ENCODE measurements at places on chromosomes 1 and 21.
A peak's percentile ranks its signal among the peaks of the same experiment; 100 is the strongest.

DNA sequence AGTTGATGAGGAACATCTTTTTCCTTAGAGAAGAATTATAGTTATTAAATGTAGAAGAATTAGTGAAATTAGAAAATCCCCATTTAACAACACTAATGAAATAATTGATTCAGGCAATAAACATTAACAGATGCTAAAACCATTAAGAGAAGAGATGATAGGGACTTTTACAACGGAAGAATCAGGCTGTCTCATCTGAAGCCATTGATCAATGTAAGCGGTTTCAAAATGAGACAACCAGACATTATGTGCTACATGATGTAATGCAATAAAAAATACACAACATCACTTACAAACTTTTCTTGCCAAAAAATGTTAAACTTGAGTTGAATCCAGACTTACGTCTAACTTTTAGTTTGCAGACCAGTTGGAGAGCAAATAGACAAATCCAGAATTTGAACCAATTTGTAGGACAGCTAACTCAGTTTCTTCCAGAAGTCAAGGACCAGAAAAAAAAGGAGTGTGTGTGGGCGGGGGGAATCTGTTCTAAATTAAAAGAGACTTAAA, 165.4 kb upstream of the DPT start:
- DNase-seq: no peak
- H3K4me3 ChIP-seq: no peak overlapping the region
- no peaks in the 10 kb centered on the region for H3K36me3 ChIP-seq
- H3K27me3 ChIP-seq: no peaks in the 10 kb centered on the region

- H3K4me3 ChIP-seq: peak overlapping the region; percentile 40
- peak; percentile 64 for DNase-seq
- no peaks in the 10 kb centered on the region for H3K27me3 ChIP-seq
- no peaks in the 10 kb centered on the region for H3K36me3 ChIP-seq
- H3K27ac ChIP-seq: no peak overlapping the region
Observed at GRCh38 chr1:924656-925560, 1.2 kb downstream of the SAMD11 start.

DNA sequence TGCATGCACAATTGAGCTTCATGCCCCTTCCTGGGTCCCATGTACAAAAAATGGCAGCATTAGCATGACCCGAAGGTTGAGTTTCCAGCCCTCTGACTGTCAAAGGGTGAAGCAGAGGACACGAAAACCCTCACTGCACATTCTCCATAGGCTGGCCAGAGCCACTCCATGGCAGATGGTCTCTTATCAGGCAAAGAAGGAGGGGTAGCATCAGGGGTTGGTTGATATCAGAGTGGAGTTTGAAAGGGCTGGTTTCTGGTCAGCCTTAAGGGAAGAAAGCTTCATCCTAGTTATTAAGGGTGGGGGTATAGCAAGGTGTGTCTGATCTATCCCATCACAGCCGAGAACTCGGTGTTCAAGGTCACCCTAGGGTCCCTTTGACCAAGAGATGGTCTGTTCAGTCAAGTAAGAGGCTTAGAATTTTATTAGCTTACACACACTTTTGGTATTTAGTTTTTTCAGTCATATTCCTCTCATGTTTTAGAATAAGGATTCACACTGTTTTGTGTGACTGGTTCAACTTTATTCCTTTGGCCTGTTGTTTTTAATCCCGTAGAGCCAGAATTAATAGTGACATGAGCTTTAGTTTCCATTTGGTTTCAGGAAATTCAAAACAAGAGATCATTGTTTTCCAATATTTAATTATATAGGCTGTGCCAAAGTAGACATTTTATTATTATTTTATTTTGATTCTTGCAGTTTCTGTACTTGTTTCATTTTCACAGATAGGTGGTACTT, 199.9 kb upstream of the FMN2 start:
- no peak overlapping the region for H3K27ac ChIP-seq
- no peaks in the 10 kb centered on the region for H3K36me3 ChIP-seq
- H3K27me3 ChIP-seq: no peaks in the 10 kb centered on the region
- H3K4me3 ChIP-seq: no peak overlapping the region
- DNase-seq: no peak
- no peaks in the 10 kb centered on the region for H3K4me1 ChIP-seq

- H3K4me3 ChIP-seq: no peak overlapping the region
- no peak for DNase-seq
- no peaks in the 10 kb centered on the region for H3K36me3 ChIP-seq
- no peaks in the 10 kb centered on the region for H3K4me1 ChIP-seq
- H3K27me3 ChIP-seq: no peaks in the 10 kb centered on the region
- H3K27ac ChIP-seq: no peak overlapping the region
Observed at GRCh38 chr1:166307261-166308188, 140.7 kb upstream of the FAM78B start.

DNA sequence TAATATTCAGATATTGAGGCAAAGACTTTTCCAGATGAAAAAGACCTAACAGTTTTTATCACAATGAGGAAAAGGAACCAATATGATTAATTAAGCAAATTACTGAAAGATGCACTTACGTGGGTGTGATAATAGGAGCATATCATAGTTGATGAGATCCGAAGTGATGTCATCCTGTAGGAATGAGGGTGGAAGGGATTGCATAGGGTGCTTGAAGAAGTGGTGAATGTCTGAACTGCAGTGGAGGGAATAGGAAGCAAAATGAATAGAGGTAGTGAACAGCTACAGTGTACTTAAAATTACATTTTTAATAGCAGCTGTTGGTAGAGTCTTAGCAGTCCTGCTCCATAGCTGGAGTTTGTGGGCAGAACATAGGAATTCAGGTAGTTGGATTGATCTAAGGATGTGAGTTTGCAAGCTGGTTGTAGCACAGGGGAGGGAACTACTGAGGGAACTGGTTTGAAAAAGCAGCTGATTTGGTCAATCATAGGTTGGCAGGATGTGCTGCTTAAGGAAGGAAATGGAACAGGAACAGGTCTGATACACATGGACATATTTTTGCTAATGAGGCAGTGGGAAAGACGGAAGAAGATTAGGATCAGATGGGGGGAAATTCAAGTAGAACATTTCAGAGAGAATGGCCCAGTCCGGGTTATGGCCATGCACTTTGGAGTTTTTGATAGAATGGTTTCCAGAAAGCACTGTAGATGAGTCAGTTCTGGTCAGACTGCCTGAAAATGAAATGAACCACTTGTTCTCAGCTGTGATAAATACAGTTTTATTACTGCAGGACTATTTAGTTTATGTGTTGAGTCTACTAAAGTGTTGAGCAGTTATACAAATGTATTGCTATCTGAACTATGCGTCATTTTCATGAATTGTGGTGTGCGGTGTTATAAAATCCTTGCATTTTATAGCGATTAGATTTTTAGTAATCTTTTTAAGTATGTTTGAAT, 155.8 kb downstream of the RYR2 start:
- no peak overlapping the region for H3K4me3 ChIP-seq
- no peak overlapping the region for H3K27ac ChIP-seq
- DNase-seq: no peak

GRCh38 chr1:237868817-237869600, 21.7 kb downstream of the ZP4 start:
- no peak overlapping the region for H3K27ac ChIP-seq
- no peaks in the 10 kb centered on the region for H3K27me3 ChIP-seq
- H3K4me1 ChIP-seq: no peaks in the 10 kb centered on the region
- H3K36me3 ChIP-seq: no peaks in the 10 kb centered on the region

- H3K4me3 ChIP-seq: peak overlapping the region; percentile 79
- no peaks in the 10 kb centered on the region for H3K36me3 ChIP-seq
- H3K27me3 ChIP-seq: no peaks in the 10 kb centered on the region
- H3K4me1 ChIP-seq: no peaks in the 10 kb centered on the region
Observed at GRCh38 chr1:156080241-156080862, 1.9 kb downstream of the MEX3A start.

- H3K27ac ChIP-seq: no peak overlapping the region
- DNase-seq: no peak
- no peaks in the 10 kb centered on the region for H3K27me3 ChIP-seq
- H3K4me1 ChIP-seq: no peaks in the 10 kb centered on the region
Observed at GRCh38 chr1:111769517-111770146, 13.9 kb downstream of the DDX20 start.

DNA sequence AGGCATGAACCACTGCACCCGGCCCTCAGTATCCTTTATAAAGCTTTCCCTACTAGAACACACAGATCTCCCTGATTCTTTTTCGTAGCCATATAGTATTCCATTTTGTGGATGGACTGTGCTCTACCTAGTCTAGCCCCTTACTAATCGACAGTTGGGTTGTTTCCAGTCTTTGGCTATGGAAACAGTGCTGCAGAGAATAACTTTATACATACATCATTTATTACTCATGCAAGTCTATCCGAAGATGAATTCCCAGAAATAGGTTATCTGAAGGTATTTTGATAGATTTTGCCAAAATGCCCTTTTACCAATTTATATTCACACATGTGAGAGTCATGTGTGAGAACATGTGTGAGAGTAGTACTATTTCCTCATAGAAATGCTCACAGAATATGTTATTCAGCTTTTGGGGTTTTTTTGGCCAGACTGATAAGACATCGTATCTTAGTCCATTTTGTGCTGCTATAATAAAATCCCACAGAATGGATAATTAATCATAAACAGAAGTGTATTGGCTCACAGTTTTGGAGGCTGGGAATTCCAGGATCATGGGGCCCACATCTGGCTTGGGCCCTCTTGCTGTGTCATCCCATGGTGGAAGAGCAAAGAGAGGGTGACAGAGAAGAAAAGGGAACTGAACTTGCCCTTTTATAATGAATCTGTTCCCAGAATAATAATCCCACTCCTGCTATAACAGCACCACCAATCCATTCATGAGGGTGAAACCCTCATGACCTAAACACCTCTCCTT, 17.3 kb upstream of the FGR start:
- H3K27me3 ChIP-seq: no peaks in the 10 kb centered on the region
- no peak for DNase-seq
- no peak overlapping the region for H3K4me3 ChIP-seq
- H3K36me3 ChIP-seq: no peaks in the 10 kb centered on the region

- H3K27me3 ChIP-seq: peaks cover 5% of the 10 kb centered on the region
- no peak overlapping the region for H3K4me3 ChIP-seq
- no peak for DNase-seq
- H3K4me1 ChIP-seq: no peaks in the 10 kb centered on the region
- no peak overlapping the region for H3K27ac ChIP-seq
Observed at GRCh38 chr1:2610036-2610959, 22.5 kb downstream of the MMEL1 start.

DNA sequence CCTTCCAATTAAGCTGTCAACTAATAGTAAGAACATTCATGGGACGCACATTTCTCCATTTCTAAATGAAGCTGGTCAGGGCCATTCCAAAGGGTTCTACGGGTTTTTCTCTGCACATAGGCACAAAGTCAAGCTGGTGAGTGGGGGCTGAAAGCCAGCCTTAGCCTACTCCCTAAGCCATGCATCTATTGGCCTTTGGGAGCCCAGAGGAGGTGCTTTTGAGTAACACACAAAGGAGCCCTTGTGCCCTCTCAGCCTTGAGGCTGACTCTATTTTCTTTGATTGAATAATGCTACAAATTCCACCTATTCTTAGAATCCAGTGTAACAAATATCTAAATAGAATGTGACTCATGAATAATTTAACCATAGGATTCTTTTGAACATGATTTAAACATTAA, 73.6 kb downstream of the RGS13 start:
- H3K36me3 ChIP-seq: no peaks in the 10 kb centered on the region
- H3K4me3 ChIP-seq: no peak overlapping the region
- DNase-seq: no peak
- no peaks in the 10 kb centered on the region for H3K27me3 ChIP-seq
- no peaks in the 10 kb centered on the region for H3K4me1 ChIP-seq

DNA sequence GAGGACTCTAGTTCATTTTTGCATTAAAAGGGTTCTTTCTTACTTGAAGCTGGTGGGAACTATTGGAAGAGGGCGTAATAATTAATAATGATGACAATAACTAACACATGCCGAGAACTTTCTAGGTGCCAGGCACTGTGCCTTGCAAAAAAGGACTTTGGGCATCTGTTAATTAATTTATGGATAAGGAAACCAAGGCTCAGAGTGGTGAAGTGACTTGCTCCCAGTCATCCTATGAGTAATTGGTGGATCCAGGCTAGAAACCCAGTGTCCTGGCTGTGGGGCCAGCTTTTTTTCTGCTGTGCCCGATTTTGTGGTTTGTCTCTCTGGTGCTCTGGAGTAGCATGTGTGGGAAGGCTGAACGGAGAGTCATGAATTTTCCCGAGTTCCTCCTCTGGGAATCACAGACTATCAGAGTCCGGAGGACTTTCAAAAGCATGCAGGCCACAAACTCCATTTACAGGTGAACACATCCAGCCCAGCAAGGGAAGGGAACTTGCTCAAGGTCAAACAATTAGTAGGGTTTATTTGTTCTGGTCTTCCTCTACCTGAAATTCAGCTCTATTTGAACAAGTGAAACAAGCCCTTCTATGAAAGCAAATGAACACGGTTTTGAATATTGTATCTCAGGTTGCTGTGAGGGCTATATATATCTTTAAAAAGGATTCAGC, 23.4 kb downstream of the ROR1 start:
- no peaks in the 10 kb centered on the region for H3K36me3 ChIP-seq
- no peak overlapping the region for H3K4me3 ChIP-seq
- H3K27ac ChIP-seq: no peak overlapping the region

GRCh38 chr1:39474810-39475209, 16.6 kb upstream of the BMP8A start:
- H3K27ac ChIP-seq: no peak overlapping the region
- no peak for DNase-seq
- H3K36me3 ChIP-seq: no peaks in the 10 kb centered on the region

GRCh38 chr1:228827019-228827418, 91.7 kb downstream of the RHOU start:
- no peak for DNase-seq
- no peaks in the 10 kb centered on the region for H3K36me3 ChIP-seq
- H3K4me3 ChIP-seq: no peak overlapping the region
- no peaks in the 10 kb centered on the region for H3K4me1 ChIP-seq
- no peaks in the 10 kb centered on the region for H3K27me3 ChIP-seq

- H3K27ac ChIP-seq: no peak overlapping the region
- H3K27me3 ChIP-seq: no peaks in the 10 kb centered on the region
Observed at GRCh38 chr1:224528900-224529299, 87.2 kb upstream of the CNIH3 start.

DNA sequence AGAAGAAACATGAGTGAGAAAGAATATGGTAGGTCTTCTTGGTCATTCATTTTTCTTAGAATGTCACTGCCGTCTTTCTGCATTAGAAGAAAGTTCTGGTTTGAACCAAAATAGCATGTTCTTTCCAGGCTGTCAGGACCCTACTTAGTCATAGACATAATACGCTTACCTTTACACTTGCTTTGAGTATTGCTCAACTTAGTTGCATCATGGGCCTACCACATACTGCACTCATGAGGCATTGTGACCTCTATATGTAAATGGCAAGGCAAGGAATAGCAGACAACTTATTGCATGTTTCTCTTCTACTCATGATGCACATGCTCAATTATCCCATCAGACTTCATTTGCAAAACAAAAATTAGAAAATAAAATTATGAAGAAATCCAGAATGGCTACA, 415.0 kb downstream of the HLX start:
- no peaks in the 10 kb centered on the region for H3K4me1 ChIP-seq
- no peak overlapping the region for H3K27ac ChIP-seq
- no peaks in the 10 kb centered on the region for H3K36me3 ChIP-seq
- no peaks in the 10 kb centered on the region for H3K27me3 ChIP-seq
- no peak overlapping the region for H3K4me3 ChIP-seq
- no peak for DNase-seq

GRCh38 chr1:208142590-208143382, 101.4 kb downstream of the PLXNA2 start:
- DNase-seq: peak; percentile 60

- H3K27me3 ChIP-seq: no peaks in the 10 kb centered on the region
- H3K4me3 ChIP-seq: no peak overlapping the region
- H3K27ac ChIP-seq: no peak overlapping the region
- no peaks in the 10 kb centered on the region for H3K36me3 ChIP-seq
Observed at GRCh38 chr1:207188901-207189300, 84.9 kb downstream of the C4BPA start.

GRCh38 chr1:33081554-33082305, 777 bp downstream of the AZIN2 start:
- peak overlapping the region; percentile 57 for H3K4me3 ChIP-seq
- peak overlapping the region; percentile 64 for H3K27ac ChIP-seq
- no peaks in the 10 kb centered on the region for H3K27me3 ChIP-seq
- no peaks in the 10 kb centered on the region for H3K36me3 ChIP-seq
- no peak for DNase-seq
- no peaks in the 10 kb centered on the region for H3K4me1 ChIP-seq
